Stimulated activated naive CD4-positive, alpha-beta T cell (primary cell): ENCODE measurements at places on chromosomes 1 and 21.

DNA sequence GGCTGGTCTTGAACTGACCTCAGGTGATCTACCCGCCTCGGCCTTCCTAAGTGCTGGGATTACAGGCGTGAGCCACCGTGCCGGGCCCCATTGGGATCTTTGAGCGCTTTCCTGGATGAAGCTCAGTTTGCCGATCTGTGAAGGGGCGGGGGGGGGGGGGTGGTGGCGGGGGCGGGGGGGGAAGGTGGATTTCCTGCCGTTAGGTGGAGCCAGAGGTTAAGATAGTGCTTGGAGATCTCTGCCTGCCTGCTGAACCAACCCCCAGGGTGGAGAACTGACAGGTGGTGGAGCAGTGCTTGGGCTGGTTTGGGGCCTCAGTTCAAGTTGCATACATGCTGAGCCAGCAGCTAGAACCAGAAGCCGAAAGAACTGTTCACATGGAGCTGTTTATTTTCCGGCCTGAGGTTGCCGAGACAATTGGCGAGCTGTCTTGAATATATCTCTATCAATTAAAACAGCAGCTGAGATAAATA, 1.7 kb downstream of the TMCC2 start:
- DNase-seq = peak; percentile 78

DNA sequence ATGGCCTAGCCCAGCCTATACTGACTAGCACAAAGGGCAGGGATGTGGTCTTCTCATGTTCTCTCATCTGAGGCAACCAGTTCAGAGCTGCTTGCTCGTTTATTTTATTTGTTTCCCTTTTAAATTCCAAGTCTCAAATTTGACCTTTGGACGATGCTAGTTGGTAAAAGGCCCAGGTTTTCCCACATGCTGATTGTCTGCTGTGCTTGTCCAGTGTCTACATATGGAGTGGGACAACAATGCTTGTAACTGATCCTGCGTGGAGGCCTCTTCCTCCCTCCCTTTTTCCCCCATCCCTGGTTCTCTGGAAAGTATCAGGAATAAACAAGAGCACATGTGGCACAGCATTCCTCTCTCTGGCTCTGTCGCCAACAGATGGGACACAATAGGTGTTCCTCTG, 34.0 kb upstream of the BEND5 start:
- no peak for DNase-seq

DNA sequence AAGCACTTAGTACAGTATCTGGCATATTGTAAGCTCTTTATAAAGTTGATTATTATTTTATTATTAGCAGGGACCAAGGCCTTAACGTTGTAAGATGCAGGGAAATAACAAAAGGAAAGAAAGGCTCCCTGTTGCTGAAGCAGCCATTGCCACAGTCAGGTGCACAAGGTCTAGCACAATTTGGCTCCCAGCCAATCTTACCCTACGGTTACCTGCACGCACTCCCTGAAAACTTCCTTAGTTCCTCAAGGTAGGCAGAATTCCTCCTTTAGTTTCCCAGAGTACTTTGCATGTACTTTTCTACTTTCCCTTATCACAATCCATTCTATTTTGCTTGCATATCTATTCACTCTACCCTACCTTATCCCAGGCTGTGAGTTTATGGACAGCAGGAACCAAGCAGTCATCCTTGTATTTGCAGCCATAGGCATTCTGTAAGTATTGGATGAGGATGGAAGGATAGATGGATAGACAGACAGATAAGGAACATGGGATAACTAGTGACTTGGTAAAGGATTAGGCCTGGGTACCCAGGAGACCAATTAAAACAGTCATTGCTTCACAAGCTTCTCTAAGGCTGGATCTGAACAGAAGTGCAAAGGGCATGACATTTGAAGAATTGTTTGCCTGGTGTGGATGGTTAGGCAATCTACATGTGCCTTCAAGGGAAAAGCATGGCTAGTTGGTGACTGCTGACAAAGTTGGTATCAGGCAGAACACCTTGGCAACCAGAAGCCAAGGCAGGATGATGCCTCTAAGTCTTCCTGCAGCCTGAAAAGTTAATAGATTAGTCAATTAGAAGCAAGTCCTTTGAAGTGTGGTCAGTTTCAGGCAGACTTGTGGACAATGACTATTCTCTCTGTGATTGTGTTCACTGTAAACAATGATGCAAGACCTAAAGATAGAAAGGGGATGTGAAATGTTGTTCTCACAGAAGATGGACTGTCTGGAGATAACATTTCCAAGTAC, 20.8 kb upstream of the JAK1 start:
- no peak for DNase-seq

DNA sequence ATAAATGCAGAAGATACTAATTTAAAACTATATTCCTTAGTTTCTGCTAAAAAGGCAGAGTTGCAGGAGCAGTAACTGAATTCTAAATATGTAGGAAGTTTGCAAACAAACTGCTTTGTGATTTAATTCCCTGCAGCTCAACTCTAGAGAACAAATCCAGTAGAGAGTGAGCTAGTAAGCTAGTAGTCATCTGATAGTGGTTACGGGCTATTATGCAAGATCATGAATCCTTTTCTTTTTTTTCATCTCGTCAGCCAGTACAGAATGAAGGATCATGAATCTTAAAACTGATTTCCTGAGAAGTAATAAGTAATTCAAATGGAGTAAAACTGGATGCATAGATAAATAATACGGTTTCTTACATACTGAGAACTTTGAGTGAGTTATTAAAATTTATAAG, 3.3 kb downstream of the DPH5 start:
- no peak for DNase-seq

- no peak for DNase-seq
These were observed 5.0 kb downstream of the HAPLN2 start for GRCh38 chr1:156623946-156624813.

DNA sequence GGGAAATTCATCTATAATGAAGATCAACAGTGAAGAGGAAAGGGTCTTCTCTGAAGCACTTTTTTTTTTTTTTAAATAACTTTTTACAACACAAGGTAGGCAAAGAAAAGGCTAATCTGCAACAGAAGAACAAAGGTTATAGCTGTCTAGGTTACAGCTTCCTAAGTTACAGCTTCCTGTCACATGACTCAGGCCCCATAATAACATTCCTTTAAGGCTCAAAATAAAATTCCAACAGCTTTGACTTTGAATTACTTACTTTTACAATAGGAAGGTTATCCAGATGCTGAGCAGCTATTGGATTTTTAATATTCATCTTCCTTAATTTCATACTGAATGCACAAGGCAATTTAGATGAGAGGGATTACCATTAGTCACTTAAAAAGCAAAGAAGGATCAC, 40.4 kb upstream of the TMEM61 start:
- no peak for DNase-seq

DNA sequence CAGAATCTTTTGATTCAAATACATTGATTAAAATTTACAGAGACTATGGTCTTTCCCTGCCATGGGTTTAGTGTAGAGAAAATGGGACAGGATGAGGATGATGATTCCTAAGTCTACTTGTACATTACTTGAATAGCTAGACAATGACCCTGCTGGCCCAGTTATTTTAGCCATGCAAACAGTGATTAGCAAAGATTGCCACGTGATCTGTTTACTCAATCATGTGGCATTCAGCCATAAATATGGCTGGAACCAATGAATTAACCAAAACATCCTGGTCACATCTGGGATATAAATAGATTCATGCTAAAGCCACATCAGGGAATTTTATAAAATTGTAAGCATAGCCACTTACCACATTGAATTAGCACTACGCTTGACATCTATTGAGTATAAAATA, 167.3 kb downstream of the PBX1 start:
- no peak for DNase-seq
